ENCODE measurements at places on chromosomes 7 and 10. TPM values are rescaled to one million over a fixed set of nuclear protein-coding genes. Genes with fewer than 3 reads are reported as not detected.

CXCL12 gene
- 16.1 TPM for total RNA-seq

SCD gene
- 46.7 TPM for total RNA-seq

SPDYE8 gene
- total RNA-seq, result not detected

FAM221A gene
- total RNA-seq, result 8.0 TPM

SEMA3C gene
- 30.9 TPM for total RNA-seq

HNRNPF gene
- 174 TPM for total RNA-seq

EN2 gene
- total RNA-seq, result not detected

PALD1 gene
- total RNA-seq, result 11.3 TPM

All from esophagus squamous epithelium (tissue), 5 donors.